Midbrain (tissue), 1 donor: ENCODE measurements at places on chromosomes 2 and 18.

GRCh38 chr2:172445851-172446250 lies 18.5 kb downstream of the ITGA6 start:
- peak; percentile 45 for DNase-seq

DNA sequence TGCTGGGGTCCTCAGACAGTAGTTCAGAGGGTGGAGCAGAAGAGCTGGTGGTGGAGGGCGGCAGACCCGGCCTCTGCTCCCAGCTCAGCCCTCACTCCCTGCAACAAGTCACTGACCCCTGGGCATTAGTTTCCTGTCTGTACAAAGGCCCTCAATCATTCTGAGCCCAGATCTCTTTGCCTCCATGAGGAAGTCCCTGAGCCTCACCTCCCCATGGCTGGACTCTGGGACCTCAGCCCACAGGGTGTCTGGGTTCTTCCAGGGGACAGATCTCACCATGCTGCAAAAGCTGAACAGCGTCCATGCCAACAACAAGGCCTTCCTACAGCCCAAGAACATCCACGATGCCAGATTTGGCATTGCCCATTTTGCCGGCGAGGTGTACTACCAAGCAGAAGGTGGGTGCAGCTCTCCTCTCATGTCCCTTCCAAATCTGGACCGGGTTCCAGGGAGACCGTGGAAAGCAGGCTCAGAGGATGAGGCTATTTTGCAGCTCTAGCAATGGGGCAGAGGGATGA lies 49.1 kb downstream of the MYO7B start:
- DNase-seq, result no peak

GRCh38 chr18:22363867-22364463 lies 53.8 kb downstream of the CTAGE1 start:
- no peak for DNase-seq

DNA sequence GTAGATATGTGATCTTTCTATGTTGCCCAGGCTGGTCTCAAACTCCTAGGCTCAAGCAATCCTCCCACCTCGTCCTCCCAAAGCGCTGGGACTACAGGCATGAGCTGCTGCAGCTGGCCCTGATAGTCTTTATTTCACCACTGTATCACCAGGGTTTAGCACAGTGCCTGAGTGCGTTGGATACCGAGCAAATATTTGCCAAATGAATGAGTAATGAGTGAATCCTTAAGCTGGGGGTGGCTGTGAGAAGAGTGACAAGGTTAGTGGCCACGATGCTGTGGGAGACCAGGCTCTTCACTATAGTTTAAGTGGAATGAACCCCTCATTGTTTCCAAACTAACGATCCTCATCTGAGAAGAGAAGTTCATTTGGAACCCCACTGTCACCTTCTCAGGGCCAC lies 60.8 kb upstream of the FAM136A start:
- DNase-seq, result no peak

DNA sequence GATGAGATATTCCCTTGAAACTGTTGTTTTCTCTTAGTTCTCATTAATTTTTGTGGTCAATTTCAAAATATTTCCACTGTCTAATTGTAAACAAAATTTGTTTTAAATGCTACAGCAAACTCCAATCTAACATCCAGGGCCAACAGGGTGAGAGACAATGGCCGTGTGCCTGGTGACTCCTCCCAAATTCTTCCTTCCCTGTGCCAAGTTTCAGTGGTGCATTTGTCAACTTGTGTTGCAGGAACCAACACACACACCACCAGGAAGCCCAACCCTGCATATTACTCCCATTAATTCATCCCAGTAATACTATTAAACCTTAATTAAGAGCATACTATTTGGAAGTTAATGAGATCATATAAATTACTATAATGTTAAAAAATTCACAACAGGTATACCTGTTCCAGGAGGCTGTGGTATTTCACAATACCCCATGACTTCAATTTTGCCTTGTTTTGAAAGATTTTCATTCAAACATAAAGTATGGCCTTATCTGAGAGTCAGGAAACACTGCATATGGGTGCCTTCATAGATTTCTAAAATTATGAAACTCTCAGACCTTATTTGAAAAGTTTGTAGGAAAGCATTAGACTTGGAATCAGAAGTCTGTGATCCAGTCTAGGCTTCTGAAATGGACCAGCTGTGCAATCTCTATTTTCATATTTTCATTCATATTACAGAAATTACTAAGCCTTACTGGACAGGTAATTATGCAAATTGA lies 1.1 kb downstream of the SERPINB2 start:
- no peak for DNase-seq

GRCh38 chr2:46387886-46388515 lies 90.8 kb downstream of the EPAS1 start:
- peak; percentile 81 for DNase-seq

DNA sequence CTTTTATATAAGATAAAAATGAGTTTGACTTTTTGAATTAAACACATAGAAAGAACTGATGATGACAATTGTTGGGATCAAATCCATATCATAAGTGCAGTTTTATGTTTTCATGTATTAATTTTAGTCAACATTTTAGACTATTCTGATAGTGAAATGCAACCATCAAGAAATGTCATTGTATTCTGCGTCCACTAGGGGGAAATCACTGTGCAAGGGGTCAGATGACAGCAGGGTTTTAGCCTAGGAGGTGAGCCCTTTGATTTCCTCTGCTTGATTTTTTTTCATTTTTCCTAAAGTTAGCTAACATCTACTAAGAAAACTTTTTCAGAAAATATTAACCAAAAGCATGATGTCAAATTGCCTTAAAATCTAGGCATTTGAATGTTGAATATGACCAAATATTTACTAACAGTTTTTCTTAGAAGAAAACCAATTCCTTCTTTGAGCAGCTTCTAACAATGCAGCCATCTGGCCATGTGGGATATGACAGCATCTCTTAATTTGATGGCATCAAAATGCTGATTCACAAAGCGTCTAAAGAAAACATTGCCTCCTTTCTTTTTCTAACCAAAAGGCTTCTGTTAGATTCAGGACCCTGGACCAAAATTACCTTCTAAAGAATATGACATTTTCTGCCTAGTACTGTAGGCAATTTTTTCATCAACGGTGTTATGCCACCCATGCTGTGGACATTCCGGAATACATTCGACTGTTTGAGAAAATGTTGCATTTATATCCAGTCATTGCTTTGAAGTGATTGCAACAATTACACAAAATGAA lies 141.5 kb downstream of the SPHKAP start:
- DNase-seq, result no peak

DNA sequence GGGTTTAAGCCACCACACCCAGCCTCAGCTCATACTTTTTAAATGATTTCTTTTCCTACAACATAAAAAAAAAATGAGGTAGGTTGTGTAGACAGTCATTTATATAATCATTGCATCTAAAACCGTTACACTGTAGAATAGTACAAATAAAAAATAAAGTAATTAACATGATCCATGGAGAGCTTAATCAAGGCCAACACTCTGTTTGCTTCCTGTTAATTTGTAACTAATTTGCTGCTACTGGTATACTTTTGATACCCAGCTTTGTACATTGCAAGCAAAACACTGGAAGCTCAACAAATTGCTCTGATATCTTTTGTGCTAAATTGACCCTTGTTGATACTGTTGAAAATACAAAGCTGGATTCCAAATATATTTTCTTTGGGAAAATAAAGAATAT lies 20.2 kb upstream of the KCTD1 start:
- DNase-seq, result no peak

- no peak for DNase-seq
Measured at GRCh38 chr2:26647981-26648380, 6.8 kb upstream of the CIB4 start.

- DNase-seq, result no peak
Measured at GRCh38 chr2:240252191-240252871, 111.9 kb upstream of the OTOS start.

GRCh38 chr18:32469691-32470459 lies 807 bp downstream of the GAREM1 start:
- DNase-seq, result peak; percentile 50

GRCh38 chr2:101047075-101047766 lies 45.1 kb downstream of the RPL31 start:
- DNase-seq, result no peak

GRCh38 chr2:160315337-160315736 lies 115.3 kb upstream of the ITGB6 start:
- DNase-seq, result no peak

- no peak for DNase-seq
Measured at GRCh38 chr2:75494137-75494769, 66.5 kb downstream of the EVA1A start.

DNA sequence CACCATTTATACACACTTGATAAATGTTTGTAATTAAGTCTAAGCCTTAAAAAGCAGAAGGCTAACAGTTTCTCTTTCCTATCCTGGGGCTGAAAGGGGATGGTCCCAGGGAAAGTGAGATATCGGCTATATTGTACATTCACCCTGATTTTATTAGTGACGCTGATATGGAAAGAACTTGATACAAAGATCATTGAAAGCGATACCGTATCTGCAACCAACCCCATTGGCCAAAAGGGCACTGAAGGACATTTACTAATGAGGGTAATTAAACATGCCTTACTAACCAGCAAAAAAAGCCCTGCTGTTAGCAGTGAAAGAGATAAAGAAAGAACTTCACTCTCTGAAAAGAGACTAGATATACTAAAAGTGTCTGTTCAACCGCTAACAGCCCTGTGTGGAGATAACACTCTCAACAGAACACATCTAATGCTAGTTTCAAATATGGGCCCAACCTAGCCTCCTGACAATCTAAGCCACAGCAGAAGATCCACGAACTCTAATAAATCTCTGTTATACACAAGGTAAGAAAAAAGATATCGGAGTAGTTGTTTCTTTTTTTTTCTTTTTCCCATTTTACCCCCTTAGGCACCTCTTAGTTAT lies 200.0 kb downstream of the CDH2 start:
- no peak for DNase-seq

DNA sequence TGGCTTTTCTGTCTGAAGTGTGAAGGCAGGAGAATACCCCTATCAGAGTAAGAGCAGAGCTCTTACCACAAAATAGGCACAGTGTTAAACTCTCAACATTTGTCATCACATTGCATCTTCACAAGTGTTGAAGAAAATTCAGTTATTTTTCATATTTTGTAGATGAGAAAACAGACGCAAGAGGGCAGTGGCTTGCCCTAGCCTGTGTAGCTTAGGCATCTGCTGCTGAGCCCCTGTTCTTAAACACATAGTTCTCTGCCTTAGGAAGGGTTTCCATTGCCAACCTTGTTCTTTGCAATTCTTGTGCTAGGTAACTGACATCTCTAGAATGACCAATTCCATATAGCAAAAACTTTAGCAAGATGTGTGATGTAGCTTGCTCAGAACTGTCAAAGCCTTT lies 112.7 kb upstream of the RMDN2 start:
- DNase-seq, result no peak

DNA sequence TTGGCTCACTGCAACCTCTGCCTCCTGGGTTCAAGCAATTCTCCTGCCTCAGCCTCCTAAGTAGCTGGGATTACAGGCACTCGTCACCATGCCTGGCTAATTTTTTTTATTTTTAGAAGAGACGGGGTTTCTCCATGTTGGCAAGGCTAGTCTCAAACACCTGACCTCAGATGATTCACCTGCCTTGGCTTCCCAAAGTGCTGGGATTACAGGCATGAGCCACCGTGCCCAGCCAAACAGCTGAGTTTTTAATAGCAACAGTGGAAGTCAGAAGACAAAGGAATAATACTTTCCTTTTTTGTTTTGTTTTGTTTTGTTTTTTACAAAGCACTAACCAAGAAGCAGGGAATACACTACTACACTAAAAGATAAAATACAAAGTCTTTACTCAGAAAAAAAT lies 16.9 kb downstream of the GPR75 start:
- DNase-seq, result no peak

- no peak for DNase-seq
Measured at GRCh38 chr2:128320192-128320905, 1.7 kb upstream of the HS6ST1 start.

DNA sequence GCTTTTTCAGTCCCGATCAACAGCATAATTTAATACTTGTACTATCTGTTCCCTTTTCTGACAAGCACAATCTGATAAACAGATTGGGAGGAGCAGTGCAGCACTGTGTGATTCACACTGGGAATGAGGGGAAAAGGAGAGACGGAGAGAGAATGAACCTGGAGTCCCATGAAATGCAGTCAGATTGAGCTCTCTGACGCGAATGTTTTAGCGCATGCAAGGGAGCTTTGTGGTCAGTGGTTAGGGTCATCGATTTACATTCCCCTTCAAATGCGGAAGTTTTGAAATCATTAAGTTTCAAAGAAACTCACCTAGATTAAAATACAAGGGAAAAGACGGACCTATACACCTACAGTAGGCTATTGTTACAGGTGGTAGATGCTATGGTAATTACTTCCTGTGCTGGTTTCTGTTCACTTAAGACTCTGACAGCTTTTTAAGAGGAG lies 99.6 kb downstream of the KCTD1 start:
- no peak for DNase-seq

- DNase-seq, result no peak
Measured at GRCh38 chr2:55581874-55582547, 35.4 kb downstream of the PPP4R3B start.

GRCh38 chr2:90209806-90210205 lies 1518.3 kb downstream of the RPIA start:
- no peak for DNase-seq

DNA sequence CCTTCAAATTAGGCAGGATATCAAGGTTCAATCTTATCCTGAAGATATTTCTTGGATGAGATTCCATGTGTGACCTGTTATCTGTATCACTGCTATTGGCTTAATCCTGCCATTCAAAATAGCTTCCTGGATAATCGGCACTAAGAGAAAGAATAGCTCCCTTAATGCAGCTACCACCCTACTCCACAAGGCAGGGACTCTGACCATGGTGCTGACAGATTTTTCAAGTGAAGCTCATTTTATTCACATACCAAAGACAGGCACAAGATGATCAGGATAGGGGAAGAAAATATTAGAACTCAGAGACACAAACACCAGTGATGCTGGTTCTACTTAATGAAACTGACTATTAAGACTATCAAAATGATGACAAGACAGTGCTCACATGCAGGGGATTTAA lies 74.9 kb downstream of the ORC4 start:
- no peak for DNase-seq

GRCh38 chr2:233185330-233185729 lies 66.1 kb upstream of the ATG16L1 start:
- DNase-seq, result no peak

- DNase-seq, result peak; percentile 6
Measured at GRCh38 chr2:230226051-230226551, 565 bp downstream of the SP140 start.

- DNase-seq, result no peak
Measured at GRCh38 chr2:90207454-90208058, 1516.1 kb downstream of the RPIA start.

GRCh38 chr18:74836296-74837139 lies 238.8 kb downstream of the ZNF407 start:
- no peak for DNase-seq

DNA sequence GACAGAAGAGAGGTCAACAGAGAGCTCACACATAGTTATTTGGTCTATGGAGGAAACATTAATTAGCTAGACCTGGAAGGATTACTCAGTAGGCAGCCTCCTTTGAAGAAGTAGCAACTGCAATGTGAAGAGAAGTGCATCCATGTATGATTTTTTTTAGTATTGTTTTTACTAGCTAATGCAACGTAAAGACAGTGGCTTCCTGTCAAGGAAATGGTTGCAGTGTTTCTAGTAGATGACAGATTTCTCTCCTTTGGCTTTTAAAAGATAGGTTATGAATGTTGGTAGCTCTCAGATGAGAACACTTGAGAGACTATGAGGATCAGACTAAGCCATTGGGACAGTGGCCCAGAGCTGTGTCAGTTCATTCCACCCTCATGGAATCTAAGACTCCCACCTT lies 175.8 kb downstream of the AGPS start:
- no peak for DNase-seq

GRCh38 chr2:241601841-241602240 lies 35.1 kb downstream of the THAP4 start:
- no peak for DNase-seq
